Stimulated activated CD4-positive, alpha-beta T cell treated with anti-CD3 and anti-CD28 coated beads, Interleukin-1b, Interleukin-23, amount 100 ng/mL, for 1 hour (primary cell): ENCODE measurements at places on chromosomes 7 and 10.

GRCh38 chr10:57222603-57223002, 861.5 kb upstream of the ZWINT start:
- no peak for DNase-seq

DNA sequence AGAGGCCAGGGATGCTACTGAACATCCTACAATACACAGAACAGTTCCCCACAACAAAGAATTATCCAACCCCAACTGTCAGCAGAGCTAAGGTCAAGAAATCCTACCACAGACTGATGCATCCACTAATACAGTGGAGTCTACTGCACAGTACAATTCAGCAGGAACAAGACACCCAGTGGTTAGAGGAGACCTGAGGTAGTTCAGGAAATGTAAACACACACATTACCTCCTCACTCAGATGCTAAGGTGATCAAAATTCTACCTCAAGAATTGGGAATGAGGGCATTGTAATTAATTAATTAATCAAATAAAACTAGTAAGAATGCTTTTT, 91.4 kb downstream of the ZFAND4 start:
- DNase-seq: no peak

DNA sequence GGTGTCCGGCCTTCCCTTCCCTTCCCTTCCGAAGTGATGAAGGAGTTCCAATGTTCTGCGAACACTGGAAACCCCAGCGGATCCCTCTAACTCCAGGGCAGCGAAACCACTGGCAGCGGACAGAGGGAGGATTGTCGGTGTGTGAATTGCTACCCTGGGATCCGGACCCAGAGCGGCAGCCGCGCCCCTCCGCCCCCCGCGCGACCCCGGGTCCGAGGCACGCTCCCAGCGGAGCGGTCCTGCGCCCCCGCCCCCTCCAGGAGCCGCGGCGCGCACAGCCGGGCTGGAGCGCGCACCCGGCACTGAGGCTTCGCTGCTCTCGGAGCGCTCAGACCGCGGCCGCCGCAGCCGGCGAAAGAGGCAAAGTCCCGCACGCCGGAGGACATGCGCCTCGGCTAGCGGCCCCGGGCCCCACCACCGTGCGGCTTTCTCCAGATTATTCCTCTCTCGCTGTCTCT, at the start of gene PTPRZ1:
Gene PTPRZ1, plus strand, starts transcription at position 331 of the 458 bp plus-strand sequence. CDS start 339 bp downstream, outside the sequence.
- DNase-seq: no peak

GRCh38 chr10:126538439-126539135, 131.9 kb downstream of the C10orf90 start:
- DNase-seq: no peak

DNA sequence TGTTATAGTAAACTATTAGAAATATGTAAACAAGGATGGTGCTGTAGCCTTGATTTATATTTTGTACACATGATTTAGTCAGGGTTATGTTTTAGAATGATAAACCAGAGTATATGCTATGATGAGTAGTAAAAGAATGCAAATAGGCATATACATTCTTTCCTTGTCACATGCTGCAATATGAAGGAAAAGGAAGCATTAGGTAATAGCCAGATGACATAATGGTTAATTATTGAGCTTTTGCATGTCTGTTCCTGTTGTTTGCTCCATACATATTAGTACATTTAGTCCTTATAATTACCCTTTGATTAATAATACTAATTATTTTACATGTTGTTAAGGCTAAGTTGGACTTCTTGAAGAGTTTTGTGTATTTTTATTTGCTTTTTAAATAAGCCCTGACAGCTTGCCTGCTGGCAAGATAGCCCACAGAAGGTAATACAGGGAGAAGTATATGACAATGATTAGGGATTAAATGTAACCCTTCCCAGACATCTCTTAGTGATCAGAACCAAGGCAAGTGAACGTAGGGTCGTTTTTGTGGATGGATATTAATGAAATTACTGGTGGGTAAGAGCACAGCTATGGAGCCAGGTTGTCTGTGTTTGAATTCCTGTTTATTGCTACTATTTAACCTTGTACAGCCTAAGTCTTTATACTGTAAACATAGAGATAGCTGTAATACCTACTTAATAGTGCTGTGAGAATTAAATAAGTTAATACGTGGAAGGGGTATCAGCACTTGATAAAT, 68.4 kb downstream of the PHTF2 start:
- DNase-seq: no peak

- no peak for DNase-seq
Measured at GRCh38 chr10:107666214-107666613, 501.7 kb upstream of the SORCS1 start.

DNA sequence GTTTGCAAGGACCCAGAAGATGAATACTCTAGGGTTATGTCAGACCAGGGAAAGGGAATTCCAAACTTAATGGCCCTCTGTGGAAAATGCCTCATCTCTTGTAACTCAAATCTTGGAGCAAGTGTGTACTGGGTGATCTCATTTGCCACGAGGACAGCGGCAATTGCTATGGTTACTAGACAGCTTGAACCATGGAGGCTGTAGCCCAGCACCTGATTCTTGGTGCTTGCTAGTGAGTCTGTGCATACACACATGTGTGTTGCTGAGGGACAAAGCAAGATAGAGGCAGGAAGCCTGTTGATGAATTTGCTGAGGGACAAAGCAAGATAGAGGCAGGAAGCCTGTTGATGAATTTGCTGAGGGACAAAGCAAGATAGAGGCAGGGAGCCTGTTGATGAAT, 58.6 kb upstream of the FEZF1 start:
- DNase-seq: no peak

DNA sequence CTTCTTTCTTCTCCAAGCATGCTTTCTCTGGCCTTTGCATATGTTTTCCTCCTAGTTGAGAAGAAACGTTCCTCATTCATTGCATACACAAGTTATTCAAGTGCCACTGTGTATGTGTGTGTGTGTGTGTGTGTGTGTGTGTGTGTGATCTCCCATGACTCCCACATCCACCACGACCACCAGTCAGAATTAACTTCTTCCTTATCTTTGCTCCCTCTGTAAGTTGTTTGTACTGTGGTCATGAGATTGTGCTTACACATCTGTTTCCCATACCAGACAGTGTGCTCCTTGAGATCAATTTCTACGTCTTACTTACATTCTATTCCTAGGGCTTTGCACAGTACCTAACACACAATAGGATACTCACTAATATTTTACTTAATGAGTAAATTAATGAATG, 22.4 kb upstream of the FAM13C start:
- DNase-seq: no peak

DNA sequence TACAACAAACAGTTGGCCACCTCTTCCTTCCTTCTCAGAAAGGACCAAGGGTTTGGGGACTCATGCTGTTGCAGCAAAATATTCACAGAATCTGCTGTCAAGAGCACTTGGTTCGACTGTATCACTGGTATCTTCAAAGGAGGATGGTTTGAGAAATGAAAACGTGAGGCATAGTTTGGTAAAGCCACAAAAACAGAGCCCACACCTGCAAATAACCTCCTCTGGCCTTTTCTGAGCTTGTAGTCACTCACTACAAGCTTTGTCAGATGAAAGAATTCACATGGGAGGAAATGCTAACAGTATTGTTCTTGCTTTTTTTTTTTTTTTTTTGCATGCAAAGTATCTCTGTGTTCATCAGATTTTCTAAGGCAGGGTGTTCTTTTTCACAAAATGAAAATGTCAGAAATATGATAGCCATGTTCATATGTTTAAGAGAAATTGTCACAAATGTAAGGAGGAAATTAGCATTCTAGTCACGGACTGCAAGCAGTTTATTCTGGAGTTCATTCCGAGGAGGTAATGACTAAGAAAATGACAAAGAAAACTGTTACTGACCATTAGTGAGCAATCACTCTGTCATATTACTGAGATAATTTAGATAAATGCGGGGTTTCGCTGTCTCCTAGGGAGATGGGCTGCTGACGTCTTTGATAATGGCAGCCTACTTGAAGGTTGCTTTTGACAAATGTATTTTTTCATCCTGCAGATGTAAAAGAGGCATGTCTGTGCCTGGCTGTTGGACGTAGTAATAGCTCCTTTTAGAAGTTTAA, 117.8 kb upstream of the MYO3A start:
- no peak for DNase-seq

DNA sequence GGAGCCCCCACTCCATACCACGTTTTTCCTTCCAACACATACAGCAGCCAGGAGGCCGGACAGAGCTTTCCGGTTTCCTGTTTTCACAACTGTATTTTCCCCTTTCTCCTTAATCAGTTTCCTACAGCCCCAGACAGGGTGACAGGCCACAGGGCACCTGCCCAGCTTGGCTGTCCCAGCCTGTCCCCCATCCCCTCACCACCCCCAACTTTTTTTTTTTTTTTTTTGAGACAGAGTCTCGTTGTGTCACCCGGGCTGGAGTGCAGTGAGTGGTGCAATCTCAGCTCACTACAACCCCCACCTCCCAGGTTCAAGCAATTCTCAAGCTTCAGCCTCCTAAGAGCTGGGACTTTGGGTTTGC, 10.3 kb upstream of the HSPB1 start:
- no peak for DNase-seq

GRCh38 chr10:27889518-27889917, 109.4 kb downstream of the ODAD2 start:
- DNase-seq: no peak

DNA sequence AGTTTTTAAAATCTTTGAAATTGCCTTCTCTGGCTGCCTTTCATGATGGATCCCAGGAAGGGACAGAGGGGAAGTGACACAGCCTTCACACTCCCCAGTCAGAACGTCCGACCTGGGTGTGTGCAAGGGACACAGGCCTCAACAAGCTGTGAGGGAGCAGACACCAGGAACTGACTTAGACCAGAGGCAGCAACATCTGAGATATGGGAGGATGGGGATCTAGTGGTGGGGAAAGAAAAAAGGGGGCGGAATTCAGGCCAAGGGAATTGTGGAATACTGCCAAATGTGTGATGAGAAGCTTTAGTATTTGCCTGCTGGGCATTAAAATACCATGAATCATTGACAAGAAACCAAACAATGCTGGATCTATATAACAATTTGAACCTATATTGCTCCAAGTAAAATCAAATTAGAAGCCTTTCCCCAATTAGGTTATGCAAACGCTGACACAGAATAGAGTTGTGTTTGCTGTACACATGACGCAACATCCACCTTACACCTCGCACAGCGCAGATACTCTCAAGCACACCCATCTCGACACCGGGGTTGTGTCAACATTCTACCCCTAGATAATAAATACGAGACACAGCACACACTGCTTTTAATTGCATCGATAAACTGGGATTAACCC, 17.2 kb upstream of the MNX1 start:
- DNase-seq: no peak

GRCh38 chr7:28239823-28240204, 59.2 kb upstream of the JAZF1 start:
- DNase-seq: no peak

DNA sequence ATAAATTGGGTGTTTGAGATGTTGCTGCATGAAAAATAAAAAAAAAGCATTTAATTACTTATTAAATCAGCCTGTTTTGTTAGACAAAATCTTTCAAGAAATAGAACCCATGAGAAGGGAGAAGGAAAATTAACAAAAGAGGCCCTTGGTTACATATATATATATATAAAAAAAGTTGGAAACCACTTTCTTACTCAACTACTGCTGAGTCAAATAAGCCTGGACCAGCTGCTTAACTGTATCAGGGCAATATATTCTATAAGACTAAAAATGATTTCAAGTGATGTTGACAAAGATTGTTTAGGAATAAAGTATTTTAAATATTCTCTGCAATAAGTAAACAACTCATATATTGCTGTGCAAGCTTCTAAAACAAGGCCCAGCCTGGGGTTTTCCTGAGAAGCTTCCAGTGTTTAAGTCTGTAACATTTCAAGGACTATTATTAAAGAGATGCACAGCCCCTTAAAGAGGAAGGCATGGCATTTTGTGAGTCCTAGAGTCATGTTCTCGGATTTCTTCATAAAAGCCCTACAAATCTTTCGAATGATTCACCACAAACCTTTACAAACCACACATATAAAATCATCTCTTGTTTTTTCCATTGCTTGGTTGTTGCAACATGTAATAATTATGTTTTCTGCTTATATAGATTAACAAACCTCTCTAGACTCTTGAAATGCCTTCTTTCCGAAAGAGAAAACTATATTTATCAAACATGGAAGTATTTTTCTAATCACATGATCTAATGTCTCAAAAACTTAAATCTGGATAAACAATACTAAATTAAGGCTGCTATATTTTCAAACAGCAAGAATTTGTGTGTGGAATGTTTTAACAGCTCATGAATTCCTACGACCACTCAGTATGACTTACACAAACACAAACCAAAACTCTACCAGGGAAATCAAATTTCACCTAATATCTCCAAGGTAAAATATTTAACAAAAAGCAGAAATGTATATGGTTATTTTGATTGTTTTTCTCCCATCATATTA, 14.3 kb downstream of the JAZF1 start:
- no peak for DNase-seq

DNA sequence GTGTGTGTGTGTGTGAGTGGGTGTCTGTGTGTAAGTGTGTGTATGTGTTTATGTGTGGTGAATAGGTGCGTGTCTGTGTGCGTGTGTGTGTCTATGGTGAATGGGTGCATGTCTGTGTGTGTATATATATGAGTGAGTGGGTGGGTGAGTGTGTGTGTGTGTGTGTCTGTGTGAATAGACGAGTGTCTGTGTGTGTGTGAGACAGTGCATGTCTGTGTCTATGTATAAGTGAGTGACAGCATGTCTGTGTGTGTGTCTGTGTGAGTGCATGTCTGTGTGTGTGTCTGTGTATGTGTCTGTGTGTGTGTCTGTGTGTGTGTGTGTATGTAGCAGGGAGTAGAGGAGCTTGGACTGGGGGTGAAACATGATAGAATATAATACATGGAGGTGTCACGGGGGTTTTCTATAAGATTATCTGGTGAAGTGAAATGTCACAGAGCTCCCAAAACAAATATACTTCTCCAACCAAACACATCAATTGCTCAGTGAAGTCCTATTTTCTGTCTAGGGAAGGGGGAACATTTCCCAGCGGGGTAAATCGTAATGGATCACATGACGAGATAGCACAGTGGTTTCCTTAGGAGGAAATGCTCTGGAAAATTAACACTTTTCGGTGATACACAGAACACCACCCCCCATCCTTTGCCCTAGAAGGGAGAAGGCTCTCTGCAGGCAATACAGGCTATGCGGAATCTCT, 723.3 kb upstream of the CELF2 start:
- no peak for DNase-seq

GRCh38 chr7:55348502-55348901, 16.6 kb upstream of the LANCL2 start:
- no peak for DNase-seq

DNA sequence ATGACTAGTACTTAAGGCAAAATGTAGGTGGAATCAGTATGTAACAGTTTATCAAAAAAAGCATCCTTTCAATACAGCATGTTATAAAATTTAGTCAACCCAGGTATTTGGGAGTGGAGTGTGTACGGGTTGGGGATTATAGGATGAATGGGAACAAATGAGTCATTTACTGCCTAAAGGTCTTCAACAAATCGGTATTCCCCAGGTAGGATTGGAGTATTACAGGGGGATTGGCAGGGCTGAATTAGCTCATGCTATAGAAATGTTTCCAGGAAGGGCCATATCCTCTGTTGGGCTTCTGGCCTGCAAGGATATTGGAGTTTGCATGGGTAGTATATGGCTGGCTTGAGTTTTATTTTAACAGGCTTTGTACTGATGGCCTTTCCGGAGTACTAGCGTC, 723.7 kb downstream of the SORCS1 start:
- no peak for DNase-seq

- DNase-seq: no peak
Measured at GRCh38 chr10:88820748-88821401, 18.3 kb downstream of the LIPM start.
